Fibroblast of lung (primary cell): ENCODE measurements at places on chromosomes 6 and 20. TPM values are rescaled to one million over a fixed set of nuclear protein-coding genes. Genes with fewer than 3 reads are reported as not detected.

- no peaks in the 10 kb centered on the region for H3K4me1 ChIP-seq
- H3K36me3 ChIP-seq: no peaks in the 10 kb centered on the region
Measured at GRCh38 chr6:128149796-128150195, 248.9 kb upstream of the THEMIS start.

GRCh38 chr6:77686931-77687330, 34.1 kb downstream of the MEI4 start:
- H3K4me1 ChIP-seq: no peaks in the 10 kb centered on the region
- H3K27me3 ChIP-seq: no peaks in the 10 kb centered on the region
- DNase-seq: no peak
- H3K36me3 ChIP-seq: no peaks in the 10 kb centered on the region
- H3K4me3 ChIP-seq: no peak overlapping the region
- no peak overlapping the region for H3K27ac ChIP-seq

GRCh38 chr6:96966100-96966499, 41.6 kb downstream of the KLHL32 start:
- H3K36me3 ChIP-seq: no peaks in the 10 kb centered on the region
- no peaks in the 10 kb centered on the region for H3K27me3 ChIP-seq
- no peaks in the 10 kb centered on the region for H3K4me1 ChIP-seq
- no peak overlapping the region for H3K27ac ChIP-seq
- no peak for DNase-seq

DNA sequence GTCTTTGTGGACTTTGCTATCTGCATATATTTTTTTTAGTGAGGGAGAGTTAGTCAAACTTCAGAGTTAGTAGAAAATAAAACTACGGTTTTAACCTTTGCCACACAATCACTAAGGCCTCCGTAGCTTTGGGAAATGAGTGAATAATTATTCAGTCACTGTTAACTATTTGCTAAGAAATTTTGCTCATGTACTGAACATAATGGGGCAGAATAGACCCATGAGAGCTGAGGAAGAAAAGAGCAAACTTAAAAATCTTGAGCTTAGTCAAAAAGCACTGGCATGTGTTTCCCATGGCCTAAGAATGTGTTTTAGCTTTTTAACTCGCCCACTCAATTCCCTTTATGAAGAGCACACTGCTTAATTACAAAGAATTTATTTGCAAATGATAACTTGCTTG, 60.4 kb upstream of the SUPT3H start:
- H3K27me3 ChIP-seq: no peaks in the 10 kb centered on the region
- H3K27ac ChIP-seq: peak overlapping the region; percentile 78
- DNase-seq: no peak
- H3K36me3 ChIP-seq: no peaks in the 10 kb centered on the region
- H3K4me3 ChIP-seq: no peak overlapping the region
- H3K4me1 ChIP-seq: peaks cover 37% of the 10 kb centered on the region

DNA sequence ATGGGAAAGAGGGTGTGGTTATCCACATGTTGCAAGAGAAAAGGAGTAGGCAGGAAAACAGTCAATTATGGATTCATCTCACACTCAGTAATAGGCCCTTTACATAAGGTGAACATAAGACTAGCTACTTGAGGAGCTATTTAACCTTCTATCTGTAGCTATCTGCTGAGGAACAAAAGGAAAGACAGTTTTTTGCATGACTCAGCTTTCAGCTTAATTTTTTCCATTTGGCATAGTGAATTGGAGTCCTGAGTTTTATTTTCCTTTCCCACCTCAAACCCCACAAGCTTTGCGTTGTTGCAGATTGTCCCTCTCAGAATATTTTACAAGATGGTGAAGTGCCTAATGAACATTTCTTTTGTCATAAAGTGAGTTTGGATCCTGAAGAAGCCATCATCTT, 32.4 kb downstream of the UBD start:
- H3K4me3 ChIP-seq: no peak overlapping the region
- no peaks in the 10 kb centered on the region for H3K4me1 ChIP-seq
- H3K27ac ChIP-seq: no peak overlapping the region
- H3K36me3 ChIP-seq: no peaks in the 10 kb centered on the region

- peak; percentile 69 for DNase-seq
- H3K4me1 ChIP-seq: peaks cover 6% of the 10 kb centered on the region
- H3K27ac ChIP-seq: no peak overlapping the region
- no peaks in the 10 kb centered on the region for H3K27me3 ChIP-seq
Measured at GRCh38 chr6:158847012-158847529, 27.9 kb upstream of the EZR start.

DNA sequence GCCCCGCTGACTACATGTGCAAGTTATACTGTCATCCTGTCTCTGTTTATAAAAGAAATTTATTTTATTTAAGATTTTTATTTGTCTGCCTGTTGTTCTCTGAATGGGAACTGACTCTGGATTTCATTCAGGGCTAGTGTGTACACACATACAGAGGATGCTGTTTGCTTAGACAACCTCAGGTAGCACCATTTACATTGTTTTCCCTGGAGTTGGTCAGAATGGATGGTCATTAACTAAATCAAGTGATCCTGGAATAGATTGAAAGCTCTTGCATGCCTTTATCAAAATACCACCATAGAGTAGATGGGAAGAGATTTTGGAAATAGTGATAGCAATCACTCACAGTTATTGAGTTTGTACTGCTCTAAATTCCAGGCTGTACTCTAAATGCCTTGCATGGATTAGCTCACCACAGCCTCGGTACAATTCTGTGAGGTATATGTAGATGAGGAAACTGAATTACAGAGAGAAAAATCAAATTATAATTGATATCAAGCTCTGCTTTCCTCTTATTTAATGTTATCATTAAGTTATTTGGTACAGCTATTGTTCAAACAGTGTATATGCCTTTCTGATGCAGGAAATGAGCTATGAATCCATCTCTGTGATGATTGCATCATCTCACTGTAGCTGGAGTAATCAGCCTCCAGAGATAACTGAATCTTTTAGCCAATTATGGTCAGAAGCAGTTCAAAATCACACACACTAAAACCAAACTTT, 51.9 kb downstream of the RNF217 start:
- DNase-seq: peak; percentile 85
- no peak overlapping the region for H3K4me3 ChIP-seq
- peaks cover 11% of the 10 kb centered on the region for H3K4me1 ChIP-seq
- H3K27ac ChIP-seq: no peak overlapping the region
- no peaks in the 10 kb centered on the region for H3K27me3 ChIP-seq

DNA sequence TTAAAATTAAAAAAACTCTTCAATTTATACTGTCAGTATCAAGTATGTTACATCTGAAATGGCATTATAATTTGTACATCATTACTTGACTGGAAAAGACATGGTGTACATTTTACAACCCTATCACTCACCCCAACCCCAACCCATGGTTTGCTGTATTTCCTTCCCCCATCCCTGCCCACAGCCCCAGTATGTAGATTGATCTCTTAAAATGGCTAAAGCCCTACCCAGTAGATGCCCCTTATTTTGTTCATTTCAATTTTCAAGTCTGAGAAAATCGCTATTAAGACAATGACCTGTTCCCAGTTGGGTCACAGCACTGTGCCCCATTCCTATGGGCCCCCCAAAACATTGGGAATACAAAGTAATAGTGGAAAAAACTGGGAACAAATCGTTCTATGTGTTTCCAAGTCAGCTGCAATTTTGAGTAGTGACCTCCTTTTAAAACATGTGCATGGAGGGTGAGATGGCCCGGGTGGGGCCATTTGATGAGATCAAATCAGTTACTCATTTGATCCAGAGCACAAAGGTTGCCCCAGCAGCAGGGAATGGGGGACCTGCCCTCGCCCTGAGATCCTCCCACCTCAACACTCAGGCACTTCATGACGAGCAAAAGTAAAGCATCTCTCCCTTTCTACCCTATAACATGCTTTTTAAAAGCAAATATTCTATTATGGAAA, 13.3 kb downstream of the EZR start:
- H3K27me3 ChIP-seq: no peaks in the 10 kb centered on the region
- H3K27ac ChIP-seq: no peak overlapping the region
- H3K4me3 ChIP-seq: no peak overlapping the region
- peaks cover 9% of the 10 kb centered on the region for H3K4me1 ChIP-seq
- peaks cover 2% of the 10 kb centered on the region for H3K36me3 ChIP-seq
- DNase-seq: no peak

GRCh38 chr6:153117986-153118879, 12.8 kb downstream of the RGS17 start:
- H3K4me3 ChIP-seq: no peak overlapping the region
- H3K27ac ChIP-seq: peak overlapping the region; percentile 16
- H3K27me3 ChIP-seq: no peaks in the 10 kb centered on the region

GRCh38 chr20:56957737-56958553, 308.5 kb downstream of the BMP7 start:
- DNase-seq: no peak
- no peaks in the 10 kb centered on the region for H3K4me1 ChIP-seq
- no peak overlapping the region for H3K27ac ChIP-seq
- H3K27me3 ChIP-seq: no peaks in the 10 kb centered on the region
- no peak overlapping the region for H3K4me3 ChIP-seq
- H3K36me3 ChIP-seq: no peaks in the 10 kb centered on the region

- H3K4me3 ChIP-seq: no peak overlapping the region
- no peaks in the 10 kb centered on the region for H3K27me3 ChIP-seq
- H3K36me3 ChIP-seq: no peaks in the 10 kb centered on the region
- DNase-seq: no peak
- H3K27ac ChIP-seq: no peak overlapping the region
- H3K4me1 ChIP-seq: no peaks in the 10 kb centered on the region
Measured at GRCh38 chr20:51404297-51405060, 138.0 kb downstream of the NFATC2 start.

DNA sequence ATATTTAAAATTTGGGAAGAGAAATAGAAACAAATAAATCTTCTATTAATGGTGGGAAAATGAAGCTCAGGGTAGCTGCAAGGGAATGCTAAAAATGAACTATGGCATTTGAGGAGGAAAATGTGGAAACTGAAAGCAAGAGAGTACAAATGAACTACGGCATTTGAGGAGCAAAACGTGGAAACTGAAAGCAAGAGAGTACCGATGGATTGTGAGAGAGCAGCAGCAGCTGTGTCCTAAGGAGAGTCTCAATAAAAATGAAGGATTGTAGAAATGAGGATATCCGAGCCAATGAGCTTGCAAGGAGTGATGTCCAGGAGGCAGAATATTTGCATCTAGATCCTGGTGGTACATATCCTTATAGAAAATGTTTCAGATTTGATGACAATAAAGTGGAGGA, 547.1 kb upstream of the ZNF337 start:
- no peaks in the 10 kb centered on the region for H3K36me3 ChIP-seq
- DNase-seq: no peak
- no peak overlapping the region for H3K27ac ChIP-seq
- H3K27me3 ChIP-seq: no peaks in the 10 kb centered on the region

GRCh38 chr20:34362502-34363061, 491 bp upstream of the ITCH start:
- H3K36me3 ChIP-seq: no peaks in the 10 kb centered on the region
- peaks cover 9% of the 10 kb centered on the region for H3K4me1 ChIP-seq
- no peak overlapping the region for H3K27ac ChIP-seq
- no peaks in the 10 kb centered on the region for H3K27me3 ChIP-seq

- H3K4me1 ChIP-seq: no peaks in the 10 kb centered on the region
- H3K4me3 ChIP-seq: no peak overlapping the region
- no peaks in the 10 kb centered on the region for H3K27me3 ChIP-seq
Measured at GRCh38 chr6:53767941-53768340, 26.9 kb upstream of the LRRC1 start.

DNA sequence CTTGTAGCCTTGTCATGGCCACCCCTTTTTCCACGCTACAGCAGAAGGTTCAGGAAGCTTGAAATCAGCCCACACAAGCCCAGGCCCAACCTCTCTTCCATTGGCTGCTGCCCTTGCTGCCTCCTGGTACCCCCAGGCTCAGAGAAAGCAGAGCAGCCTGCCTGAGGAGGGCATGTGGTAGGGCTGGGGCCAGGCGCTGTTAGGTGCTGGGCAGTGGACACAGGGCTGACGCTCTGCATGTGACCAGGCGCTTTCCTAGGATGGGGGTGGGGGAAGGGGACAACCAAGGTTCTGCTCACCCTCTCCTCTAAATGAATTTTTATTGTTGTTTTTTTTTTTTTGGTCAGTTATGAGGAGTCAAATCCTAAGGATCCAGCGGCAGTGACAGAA, 36.3 kb upstream of the ID1 start:
- no peaks in the 10 kb centered on the region for H3K27me3 ChIP-seq
- no peak overlapping the region for H3K4me3 ChIP-seq
- peaks cover 14% of the 10 kb centered on the region for H3K4me1 ChIP-seq
- peaks cover 25% of the 10 kb centered on the region for H3K36me3 ChIP-seq

DNA sequence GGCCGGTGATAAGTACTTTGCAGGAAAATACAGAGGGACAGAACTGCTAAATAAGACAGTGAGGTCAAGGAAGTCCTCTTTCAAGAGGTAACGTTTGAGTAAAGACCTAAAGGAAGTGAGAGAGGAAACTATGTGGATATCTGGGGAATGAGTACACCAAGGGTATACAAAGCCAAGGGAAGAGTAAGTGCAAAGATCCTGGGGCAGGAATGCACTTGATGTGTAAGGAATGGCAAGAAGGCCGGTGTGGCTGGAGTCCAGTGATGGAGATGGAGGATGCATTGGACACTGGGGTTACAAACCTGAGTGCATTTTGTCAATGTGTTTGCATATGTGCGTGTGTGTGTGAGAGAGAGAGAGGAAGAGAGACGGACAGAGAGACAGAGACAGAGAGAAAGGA, 32.1 kb upstream of the TGM2 start:
- no peak overlapping the region for H3K4me3 ChIP-seq
- H3K27me3 ChIP-seq: no peaks in the 10 kb centered on the region
- H3K4me1 ChIP-seq: peaks cover 31% of the 10 kb centered on the region
- DNase-seq: no peak
- H3K27ac ChIP-seq: peak overlapping the region; percentile 46

TXLNB gene
- total RNA-seq: 1.2 and 1.5 TPM in 2 replicates

ZBTB12 gene
- 9.5 and 13.2 TPM in 2 replicates for total RNA-seq

TREML2 gene
- total RNA-seq: not detected in 2 replicates

MYB gene
- under 0.01 TPM in 1 of 2 replicates, not detected in the other for total RNA-seq
